T-helper 17 cell (primary cell): ENCODE measurements at places on chromosomes 12 and 14.

- DNase-seq: peak; percentile 29
These were observed 1.5 kb downstream of the WNK1 start for GRCh38 chr12:753611-754472.

DNA sequence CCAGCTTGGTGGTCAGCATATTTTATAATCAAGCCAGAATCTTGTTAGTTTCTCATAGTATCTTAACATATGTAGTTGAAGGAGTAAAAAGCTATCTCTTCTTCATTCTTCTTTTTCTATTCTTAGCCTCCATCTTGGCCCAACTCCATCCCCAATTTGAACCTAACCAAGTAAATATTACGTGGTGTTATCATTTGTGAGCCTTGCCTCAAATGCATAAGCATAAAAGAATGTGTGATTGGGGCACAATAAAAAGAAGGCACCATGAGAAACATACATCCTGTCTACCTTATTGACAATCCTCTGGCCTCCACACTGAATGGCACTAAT, 181.4 kb upstream of the BMP4 start:
- DNase-seq: no peak

DNA sequence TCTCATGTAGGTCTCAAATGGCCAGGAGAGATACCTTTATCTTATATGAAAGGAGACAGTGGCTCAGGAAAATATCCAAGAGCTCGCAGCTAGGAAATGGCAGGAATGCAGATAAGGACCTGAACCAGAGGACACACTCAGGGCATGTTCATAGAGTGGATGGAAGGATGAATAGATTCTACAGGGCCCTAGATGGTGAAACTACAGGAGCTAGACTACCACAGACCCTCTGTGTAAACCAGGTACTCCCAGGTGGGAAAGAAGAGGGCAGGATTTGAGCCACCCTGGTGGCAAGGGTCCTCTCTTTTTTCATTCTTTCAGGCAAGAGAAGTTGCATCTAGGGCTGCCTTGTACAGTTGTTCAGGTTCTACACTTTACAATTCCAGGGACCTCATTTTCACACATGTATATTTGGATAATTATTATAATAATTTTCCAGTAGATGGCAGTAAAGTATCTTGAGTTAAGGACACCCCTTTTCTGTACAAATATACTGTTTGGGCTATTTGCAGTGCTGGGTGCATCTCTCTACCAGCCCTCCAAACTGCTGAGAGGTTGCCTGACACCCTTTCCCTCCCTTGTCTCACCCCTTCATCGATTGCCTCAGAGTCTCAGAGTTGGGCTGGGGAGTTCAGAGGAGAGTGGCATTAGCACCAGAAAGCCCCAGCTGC, 10.5 kb upstream of the ZDHHC22 start:
- no peak for DNase-seq

- DNase-seq: no peak
These were observed 325.0 kb upstream of the TBX3 start for GRCh38 chr12:115008929-115009328.

DNA sequence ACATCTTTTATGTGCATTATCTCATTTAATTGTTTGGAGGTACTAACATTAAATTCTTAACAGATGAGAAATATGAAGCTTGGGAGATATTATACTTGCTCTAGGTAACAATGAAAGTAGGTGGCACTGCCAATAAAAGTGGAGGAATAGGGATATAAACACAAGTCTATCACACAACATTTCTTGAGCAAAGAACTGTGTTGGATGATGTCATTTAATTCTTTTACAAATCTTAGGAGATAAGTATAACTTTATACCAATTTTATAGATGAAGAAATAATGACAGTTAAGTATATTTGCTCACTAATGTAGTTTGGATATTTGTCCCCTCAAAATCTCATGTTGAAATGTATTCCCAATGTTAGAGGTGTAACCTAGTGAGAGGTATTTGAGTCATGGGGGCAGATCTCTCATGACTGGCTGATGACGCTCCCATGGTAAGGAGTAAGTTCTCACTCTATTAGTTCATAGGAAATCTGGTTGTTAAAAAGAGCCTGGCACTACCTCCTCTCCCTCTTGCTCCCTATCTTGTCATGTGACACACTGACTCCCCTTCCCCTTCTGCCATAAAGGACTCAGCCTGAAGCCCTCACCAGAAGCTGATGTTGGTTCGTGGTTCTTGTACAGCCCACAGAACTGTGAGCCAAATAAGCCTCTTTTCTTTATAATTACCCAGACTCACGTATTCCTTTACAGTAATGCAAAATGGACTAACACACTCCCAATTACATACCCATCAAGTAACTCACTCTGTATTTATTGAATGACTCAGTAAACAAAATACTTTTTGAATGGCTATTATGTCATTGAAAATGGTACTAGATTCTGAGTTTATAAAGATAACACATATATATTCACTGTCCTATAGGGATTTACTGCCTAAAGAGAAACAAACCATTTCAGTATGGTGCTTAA, 146.8 kb upstream of the KITLG start:
- DNase-seq: no peak

DNA sequence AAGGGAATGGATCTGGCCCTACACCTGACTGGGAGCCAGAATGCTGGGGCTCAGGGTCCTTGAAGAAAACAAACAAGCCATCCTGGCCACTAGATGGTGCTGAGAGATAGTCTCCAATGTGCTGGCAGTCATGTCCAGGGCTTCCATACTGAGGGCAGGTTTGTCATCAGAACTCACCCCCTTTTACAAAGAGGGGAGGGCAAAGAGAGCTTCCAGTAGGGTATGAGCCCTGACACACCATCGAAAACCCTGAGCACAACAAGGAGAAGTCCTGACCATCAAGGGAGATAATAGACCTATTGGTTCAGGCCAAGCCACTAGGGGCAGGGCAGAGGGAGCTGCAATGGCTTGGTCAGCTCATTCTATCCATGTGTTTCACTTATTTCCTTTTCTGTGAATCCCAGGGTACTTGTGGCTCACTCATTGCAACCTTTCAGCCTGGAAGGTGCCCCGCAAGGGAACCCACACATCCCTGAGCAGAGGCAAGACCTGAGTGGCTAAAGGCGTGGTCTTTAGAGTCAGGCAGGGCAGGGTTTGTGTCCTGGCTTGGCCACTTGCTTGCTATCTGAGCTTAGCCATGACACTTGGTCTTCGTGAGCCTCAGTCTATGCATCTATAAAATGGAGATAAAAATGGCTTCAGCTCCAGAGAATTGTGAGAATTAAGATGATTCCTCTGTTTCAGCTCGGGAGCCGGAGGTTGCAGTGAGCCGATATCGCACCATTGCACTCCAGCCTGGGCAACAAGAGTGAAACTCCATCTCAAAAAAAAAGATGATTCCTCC, 6.2 kb upstream of the PLEKHH1 start:
- DNase-seq: no peak

- no peak for DNase-seq
These were observed 31.0 kb downstream of the PLCZ1 start for GRCh38 chr12:18706798-18707197.

- DNase-seq: no peak
These were observed 30.9 kb downstream of the NT5DC3 start for GRCh38 chr12:103810111-103810510.

GRCh38 chr14:22265319-22266141, 323.5 kb downstream of the DAD1 start:
- DNase-seq: no peak

DNA sequence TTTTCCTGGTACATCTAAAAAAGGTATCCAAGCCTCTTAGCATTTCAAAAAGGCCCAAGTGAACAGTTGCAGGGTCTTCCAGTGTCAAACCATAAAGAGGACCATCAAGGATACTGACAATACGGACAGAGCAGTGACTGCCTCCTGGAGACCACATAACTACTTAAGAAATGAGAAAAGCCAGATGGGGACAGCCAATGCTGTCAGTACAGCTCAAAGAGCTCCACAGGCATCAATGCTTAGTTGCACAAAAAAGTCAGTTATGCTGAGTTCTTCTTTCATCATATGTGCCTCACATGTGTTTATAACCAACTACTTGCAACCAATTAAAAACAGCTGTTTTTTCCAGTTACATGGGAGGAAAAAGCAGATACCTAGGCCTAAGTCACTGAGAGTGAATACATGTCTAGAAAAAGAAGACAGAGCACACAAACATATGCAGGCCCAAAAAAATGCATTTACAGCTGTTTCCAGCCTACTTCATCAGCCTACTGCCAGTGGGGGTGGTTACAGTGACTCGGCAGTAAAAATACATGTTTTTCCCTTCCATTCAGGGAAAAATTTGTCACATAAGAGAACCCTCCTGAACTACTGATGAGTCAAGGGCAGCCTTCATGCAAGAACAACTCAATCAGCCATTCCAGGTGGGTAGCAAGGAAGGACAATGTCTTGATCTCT, 84.0 kb downstream of the DCAF5 start:
- no peak for DNase-seq

DNA sequence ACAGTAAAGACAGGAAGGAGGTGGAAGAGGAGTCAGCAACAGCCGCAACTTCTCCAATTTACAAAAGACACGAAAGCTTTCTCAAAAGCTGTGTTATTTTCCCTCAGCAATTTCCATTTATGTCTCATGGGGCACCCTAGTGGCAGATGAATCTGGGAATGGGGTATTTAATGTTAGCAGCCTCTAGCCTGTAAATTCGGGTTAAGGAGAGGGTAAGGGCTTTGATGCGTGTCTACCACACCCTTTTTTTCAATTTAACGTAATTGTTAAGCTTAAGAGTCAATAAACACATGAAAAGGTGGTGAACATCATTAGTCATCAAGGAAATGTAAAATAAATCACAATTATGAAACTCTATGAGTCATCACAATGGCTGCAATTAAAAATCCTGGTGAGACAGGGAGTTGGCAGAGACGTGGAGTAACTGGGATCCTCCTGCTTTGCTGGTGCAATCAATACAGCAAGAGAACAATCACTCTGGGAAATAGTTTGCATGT, 986.4 kb downstream of the AACS start:
- no peak for DNase-seq

- no peak for DNase-seq
These were observed 7.2 kb upstream of the KRT86 start for GRCh38 chr12:52267266-52267665.

- no peak for DNase-seq
These were observed 10.8 kb downstream of the KRT1 start for GRCh38 chr12:52669426-52669825.

DNA sequence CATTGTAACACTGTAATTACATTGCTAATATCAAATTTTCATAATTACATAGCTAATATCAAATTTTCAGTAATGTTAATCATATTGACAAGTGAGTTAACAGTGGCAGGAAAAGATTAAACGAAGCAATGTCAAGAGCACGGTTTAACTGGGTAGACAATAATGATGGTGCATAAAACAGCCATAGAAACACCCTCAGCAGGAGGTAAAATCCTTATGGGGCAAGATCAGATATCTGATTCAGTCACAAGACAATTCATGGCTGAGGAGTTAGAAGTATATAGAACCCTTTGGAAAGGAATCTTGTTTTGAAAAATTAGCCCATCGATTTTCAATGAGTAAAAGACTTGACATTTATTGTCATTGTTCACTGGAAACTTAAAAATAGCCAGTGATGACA, 190.6 kb downstream of the SLC2A13 start:
- DNase-seq: no peak

DNA sequence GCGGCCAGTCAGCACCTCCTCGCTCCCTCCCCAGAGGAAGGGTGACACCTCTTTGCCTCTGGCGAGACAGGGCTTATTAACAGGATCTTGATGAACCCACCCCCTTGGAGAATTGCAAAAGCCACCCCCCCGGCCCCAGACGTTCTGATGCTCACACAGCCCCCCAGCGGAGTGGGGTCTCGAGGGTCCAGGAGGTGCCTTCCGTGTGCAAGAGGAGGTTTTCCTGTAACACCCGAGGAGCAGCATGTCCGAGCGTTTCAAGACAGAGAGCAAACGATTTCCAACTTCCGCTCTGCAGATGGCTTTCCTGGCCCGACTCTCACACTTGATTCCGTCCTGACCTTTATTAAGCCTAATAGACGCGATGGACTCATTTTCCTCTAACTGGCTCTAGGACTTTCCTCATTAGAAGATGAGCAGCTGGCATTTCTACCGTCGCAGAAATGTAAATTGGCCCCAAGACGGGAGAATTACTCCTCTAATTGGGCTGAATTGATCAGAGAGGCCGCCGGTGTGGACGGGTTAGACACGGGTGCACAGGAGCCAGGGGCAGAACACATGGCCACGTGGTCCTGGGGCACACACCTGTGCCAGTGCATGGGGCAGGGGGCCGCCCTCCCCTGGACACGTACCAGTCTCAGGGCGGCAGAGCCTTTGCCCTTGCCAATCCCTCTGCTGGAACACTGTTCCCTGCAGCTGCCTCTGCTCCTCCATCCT, 84.4 kb downstream of the NOC4L start:
- no peak for DNase-seq

DNA sequence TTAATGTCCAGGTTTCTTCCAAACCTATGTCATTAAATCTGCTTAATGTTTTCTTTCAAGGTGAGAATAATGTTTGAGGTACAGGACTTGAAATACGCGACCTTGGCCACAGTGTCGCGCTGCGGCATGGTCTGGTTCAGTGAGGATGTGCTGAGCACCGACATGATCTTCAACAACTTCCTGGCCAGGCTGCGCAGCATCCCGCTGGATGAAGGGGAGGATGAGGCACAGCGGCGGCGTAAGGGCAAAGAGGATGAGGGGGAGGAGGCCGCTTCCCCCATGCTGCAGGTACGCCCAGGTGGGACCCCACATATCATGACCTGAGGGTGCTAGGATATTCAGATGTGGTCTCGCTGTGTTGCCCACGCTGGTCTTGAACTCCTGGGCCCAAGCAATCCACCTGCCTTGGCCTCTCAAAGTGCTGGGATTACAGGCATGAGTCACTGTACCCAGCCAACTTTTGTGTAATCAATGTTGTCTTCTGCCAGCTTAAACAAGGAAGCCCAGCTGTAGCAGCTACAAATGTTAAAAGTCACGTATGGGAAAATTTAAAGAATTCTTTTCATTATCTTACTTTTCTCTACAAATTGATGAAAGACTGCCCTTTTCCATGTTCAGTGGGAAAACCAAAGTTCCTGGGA, 50.8 kb downstream of the DYNC1H1 start:
- no peak for DNase-seq

DNA sequence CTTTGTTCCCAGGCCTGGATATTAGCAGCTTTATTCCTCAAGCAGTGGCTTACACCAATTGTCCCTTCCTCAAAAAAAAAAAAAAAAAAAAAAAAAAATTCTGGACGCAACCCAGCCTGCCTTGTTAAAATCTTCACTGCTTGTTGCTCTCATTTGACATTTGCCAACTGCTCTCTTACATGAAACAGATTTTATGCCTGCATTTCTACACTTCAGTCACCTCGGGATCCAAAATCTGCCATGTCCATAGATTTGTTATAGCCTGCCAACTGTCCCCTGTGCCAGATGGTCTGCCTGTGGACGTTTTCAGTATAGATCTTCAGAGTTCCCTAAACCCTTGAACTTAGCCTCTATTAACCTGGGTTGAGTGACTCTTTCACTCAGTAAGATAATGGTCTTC, 651.5 kb downstream of the FSCB start:
- no peak for DNase-seq

DNA sequence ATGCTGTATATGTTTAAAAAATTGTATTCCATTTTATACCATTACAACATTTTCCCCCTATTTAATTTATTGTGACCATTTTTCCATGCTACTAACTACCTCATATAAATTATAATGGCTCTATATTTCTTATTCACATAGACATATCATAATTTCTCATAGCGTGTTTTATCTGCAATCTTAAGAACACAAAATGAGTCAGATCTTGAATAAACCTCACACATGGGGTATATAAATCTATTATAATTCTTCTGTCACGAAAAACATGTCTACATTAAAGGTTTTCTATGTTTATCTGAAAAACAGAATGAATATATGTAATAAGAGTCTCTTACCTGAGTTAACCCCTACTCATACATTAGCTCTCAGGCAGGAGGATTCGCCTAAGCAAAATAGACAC, 50.5 kb upstream of the ERGIC2 start:
- no peak for DNase-seq
